ENCODE measurements at places on chromosomes 1 and 21.

DNA sequence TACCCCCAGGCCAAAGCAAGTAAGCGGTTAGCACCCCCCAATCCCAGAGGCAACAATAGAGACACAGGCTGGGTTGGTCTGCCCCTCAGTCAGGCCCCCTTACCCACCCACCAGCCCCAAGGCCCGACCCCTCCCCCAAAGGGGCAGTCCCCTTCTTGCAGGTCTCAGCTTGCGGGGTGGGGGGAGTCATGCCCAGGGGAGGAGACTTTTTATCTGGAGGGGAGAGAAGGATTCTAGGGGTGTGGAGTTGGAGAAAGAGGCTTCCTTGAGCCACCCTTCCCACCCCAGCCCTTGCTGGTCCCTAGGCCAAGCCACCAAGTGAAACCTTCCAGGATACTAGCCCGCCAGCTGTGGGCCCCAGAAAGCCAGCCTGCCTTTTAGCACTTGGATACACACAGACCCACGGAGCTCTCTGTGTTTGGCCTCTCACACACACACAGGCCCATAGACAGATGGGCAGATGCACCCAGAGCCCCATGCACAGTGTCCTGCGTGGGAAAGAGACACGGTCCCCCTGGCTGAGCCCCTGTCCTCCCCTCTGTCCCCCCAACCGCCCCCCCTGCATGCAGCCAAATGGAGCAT, 7.1 kb downstream of the TMEM54 start:
- no peak for DNase-seq

DNA sequence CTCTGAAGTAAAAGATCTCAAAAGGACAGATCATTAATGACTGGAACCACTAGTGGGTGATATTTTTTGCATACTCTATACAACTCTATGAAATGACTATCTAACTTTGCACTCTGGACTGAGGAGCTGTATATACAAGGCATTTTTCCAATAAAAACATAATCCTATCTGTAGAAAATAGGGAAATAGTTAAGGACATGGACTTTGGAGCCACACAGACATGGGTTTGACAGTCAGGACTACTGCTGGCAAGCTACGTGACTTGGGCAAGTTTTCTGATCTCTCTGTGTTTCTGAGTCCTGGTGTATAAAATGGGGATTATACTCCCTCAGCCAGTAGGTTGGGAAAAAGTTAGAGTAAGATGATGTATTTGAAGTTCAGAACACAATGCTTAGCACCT, 20.9 kb upstream of the HSD3B2 start:
- no peak for DNase-seq

GRCh38 chr1:4396551-4396950, 257.9 kb upstream of the AJAP1 start:
- DNase-seq = no peak

DNA sequence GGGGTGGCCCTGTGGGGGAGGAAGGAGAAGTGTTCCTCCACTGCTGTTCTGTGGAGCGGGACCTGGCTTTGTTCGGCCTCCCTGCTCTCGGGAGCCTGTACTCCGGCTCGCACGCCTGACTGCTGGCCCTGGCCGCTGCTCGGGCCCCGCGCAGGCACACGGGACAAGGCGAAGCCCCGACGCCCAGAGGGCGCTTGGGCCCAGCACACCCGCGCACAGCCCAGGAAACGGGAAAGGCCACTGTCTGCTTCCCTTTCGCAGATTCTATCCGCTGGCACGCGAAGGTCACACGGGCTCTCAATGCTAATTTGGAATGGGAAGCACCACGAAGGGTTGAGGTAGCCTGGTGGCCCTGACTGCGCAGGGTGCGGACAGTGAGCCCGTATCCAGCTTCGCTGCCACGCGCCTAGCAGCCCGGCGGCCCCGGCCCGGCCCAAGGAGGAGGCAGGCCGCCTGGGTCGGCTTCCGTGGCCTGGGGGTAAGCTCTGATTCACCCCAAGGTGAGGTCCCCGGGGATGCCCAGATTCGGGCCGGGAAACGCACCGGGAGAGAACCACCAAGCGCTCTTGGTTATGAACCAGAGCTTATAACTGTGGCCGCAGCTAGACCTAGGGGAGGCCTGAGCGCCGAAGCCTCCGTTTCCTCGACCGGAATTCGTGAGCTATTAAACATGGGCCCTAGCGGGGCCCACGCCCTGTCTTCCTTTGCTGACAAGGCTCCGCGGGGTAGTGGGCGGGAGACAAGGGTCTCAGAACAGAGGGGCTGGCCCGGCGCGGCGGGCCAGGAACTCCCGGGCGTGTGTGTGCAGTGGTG, 19.7 kb upstream of the TBX15 start:
- DNase-seq = no peak

GRCh38 chr1:2415801-2416208, 3.4 kb upstream of the PEX10 start:
- DNase-seq = no peak

GRCh38 chr1:88398338-88398737, 285.7 kb upstream of the PKN2 start:
- no peak for DNase-seq

GRCh38 chr1:55559842-55560241, 344.7 kb upstream of the USP24 start:
- no peak for DNase-seq

GRCh38 chr1:182301026-182301436, 90.6 kb downstream of the GLUL start:
- no peak for DNase-seq

DNA sequence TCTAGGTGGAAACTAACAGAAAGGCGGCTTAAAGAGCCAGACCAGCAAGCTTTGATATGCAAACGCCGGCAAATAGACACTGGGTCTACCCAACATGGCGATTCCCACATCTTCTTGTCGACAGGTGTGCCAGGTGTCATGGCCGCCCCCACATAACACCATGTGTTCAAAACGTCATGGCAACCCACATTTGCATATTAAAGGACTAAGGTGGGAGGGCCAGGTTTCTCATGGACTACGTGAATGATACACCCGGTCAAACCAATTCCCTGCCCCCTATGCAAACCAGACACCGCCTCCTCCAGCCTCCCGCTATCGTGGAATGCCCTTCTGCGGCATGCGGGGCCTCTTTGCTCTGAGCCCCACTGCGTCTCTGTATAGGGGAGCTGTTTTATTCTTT, 41.3 kb downstream of the ICOSLG start:
- no peak for DNase-seq

- no peak for DNase-seq
Observed at GRCh38 chr1:223341121-223341520, 22.9 kb downstream of the SUSD4 start.

DNA sequence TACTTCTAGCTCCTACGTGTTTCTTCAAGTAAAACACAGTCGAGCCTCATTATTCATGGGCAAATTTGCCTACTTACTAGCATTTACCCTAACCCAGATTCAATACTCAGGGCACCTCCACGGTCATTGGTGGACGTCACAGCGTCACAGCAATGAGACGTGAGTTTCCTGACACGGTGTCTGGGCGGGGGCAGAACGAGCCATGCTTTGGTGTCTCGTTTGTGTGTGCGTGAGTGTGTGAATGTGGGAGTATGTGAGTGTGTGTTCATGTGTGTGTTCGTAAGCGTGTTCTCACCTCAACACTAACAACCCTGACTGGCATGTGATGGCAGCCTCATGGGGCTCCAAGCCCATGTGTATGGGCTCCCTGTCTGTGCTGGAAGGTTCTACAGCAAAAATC, 17.5 kb upstream of the COL18A1 start:
- no peak for DNase-seq

DNA sequence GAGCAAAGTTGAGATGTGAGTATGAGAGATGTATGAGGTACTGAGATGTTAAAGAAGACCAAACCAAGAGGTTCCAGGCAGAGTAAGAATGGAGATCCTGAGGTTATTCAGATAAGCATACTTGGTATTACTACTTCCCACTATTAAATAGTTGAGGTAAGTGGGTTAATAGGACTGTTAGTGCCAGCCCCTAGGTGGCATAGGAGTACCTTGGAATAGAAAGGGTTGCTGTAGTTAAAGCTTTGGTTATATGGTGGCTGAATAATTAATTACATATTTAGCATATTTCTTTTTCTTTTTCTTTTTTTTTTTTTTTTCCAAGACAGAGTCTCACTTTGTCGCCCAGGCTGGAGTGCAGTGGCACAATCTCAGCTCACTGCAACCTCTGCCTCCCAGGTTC, 397.9 kb upstream of the TMPRSS15 start:
- DNase-seq = no peak

GRCh38 chr1:115515270-115515669, 126.5 kb upstream of the VANGL1 start:
- no peak for DNase-seq

GRCh38 chr1:6248161-6248776, 4.3 kb downstream of the HES3 start:
- no peak for DNase-seq

GRCh38 chr1:70767377-70767776, 280.2 kb downstream of the PTGER3 start:
- DNase-seq = no peak

DNA sequence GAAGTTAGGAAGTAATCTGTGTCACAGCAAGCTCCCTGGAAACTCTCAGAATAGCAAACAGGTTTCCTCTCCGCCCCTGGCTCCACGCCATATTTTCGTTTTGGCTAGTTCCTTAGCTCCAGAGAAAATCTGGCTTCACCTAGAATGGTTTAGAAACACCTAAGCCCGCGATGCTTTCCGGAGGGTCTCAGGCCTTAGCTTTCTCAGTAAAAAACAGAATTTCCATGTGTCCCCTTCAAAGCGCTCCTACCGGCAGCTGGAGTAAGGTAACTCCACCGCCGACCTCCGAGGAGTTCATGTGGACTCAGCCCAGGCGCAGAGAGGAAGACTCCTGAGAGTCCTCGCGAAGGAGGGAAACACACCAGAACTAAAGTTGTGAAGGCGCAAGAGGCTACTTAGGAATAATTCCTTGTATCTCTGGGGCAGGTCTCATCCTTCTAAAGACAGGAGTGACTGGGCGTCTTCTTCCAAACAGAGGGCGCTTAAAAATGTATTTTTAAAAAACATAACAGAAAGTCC, 406 bp downstream of the KIAA0040 start:
- peak; percentile 33 for DNase-seq

DNA sequence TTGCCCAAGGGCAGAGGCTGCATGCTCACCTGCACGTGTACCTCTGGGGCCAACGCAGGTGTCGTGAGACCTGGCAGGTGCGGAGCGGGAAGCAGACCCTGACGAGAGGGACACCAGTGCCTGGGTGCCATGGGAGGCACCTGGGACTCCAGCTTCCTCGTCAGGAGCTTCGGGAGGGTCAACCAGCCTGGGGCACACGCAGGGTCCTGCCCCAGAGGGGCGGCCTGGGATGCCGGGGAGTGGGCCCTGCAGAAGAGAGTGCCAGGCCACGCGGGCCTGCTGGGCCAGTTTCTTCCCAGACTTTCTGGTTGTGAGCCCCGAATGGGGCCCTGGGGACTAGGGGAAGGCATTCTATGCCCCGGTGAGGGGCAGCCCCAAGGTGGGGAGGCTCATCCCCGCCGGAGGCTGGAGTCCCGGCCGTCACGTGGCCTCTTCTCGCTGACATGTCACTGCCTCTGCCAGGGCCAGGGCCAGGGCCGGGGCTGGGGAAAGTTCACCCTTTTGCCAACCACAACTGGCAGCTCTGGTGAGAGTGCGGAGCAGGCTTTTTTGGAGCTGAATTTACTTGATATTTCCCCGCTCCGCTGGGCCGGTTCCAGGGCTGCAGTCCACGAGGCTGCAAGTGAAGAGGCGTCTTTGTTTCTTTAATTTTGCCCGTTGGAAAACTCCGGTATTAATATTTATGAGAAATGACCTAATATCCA, 38.5 kb upstream of the ACTRT2 start:
- no peak for DNase-seq

DNA sequence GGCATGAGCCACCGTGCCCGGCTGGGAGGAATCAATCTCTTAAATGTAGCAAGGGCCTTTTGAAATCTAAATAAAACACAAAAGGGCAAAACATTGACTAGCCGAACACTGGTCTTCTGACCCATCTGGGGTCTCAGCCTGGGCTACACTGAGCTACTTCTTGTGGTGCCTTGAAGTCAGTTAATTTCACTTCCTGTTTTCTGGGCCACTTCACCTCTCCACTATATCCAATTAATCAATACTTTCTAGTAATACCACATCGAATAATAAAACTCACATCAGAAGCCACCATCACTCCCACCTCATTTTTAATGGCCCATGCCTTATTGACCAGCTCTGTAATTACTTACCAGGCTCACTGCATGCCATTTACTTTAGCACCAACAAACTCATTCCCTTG, 138.0 kb upstream of the SAMSN1 start:
- no peak for DNase-seq

DNA sequence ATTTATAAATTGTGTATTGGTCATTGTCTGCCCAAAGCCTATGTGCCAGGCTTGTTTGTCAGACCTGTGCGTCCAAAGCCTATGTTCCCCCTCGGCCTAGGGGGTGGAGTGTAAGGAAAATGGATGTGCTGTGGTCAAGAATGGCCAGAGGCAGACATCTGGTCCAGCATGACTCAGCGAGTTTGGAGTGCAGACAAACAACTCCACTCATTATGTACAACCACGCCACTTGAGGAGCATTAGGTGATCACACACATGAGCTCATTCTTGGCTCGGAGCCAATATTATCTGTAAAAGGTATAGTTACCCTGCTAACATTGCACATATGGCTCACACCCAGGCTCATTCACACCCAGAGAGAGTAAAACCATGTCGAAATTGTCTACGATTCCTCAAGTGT, 1047.6 kb upstream of the ADGRL4 start:
- peak; percentile 25 for DNase-seq

DNA sequence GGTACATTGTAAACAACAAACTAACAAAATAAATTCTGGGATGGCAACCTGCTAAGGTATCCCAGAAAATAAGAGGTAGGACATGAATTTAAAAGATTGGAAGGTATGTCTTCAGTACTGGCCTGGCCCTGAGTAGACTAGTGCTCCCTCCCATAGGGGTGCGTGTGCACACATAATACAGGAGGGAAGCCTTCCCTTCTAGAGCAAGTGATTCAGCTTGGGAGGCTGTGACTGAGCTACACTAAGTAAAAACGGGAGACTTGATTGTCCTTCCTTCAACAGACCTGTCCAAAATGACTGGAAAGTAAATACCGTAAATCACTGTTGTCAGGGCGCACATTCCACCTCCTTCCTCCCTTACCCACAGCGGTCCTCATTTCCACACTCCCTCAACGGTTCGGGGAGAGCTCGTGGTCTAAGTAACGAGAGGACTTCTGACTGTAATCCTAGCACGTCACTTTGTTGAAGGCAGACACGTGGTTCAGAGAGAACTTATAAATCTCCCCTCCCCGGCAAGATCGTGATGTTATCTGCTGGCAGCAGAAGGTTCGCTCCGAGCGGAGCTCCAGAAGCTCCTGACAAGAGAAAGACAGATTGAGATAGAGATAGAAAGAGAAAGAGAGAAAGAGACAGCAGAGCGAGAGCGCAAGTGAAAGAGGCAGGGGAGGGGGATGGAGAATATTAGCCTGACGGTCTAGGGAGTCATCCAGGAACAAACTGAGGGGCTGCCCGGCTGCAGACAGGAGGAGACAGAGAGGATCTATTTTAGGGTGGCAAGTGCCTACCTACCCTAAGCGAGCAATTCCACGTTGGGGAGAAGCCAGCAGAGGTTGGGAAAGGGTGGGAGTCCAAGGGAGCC, at the start of gene TGFB2:
Gene TGFB2, plus strand, starts transcription at position 523 of the 859 bp plus-strand sequence. CDS start 1,366 bp downstream, outside the sequence.
- no peak for DNase-seq

GRCh38 chr21:39561140-39561539, 51.6 kb upstream of the B3GALT5 start:
- DNase-seq = no peak

- no peak for DNase-seq
Observed at GRCh38 chr1:29870621-29871020, 634.3 kb downstream of the PTPRU start.

- DNase-seq = no peak
Observed at GRCh38 chr1:64766429-64766828, 21.6 kb downstream of the RAVER2 start.
